ENCODE measurements at places on chromosomes 12 and 14. TPM values are rescaled to one million over a fixed set of nuclear protein-coding genes. Genes with fewer than 3 reads are reported as not detected.

GRCh38 chr14:99262977-99263448 lies 9.0 kb downstream of the BCL11B start:
- DNase-seq: no peak
- H3K4me3 ChIP-seq: no peak overlapping the region
- no peaks in the 10 kb centered on the region for H3K4me1 ChIP-seq
- no peak overlapping the region for H3K27ac ChIP-seq
- no peaks in the 10 kb centered on the region for H3K36me3 ChIP-seq
- H3K27me3 ChIP-seq: peaks cover 5% of the 10 kb centered on the region

DNA sequence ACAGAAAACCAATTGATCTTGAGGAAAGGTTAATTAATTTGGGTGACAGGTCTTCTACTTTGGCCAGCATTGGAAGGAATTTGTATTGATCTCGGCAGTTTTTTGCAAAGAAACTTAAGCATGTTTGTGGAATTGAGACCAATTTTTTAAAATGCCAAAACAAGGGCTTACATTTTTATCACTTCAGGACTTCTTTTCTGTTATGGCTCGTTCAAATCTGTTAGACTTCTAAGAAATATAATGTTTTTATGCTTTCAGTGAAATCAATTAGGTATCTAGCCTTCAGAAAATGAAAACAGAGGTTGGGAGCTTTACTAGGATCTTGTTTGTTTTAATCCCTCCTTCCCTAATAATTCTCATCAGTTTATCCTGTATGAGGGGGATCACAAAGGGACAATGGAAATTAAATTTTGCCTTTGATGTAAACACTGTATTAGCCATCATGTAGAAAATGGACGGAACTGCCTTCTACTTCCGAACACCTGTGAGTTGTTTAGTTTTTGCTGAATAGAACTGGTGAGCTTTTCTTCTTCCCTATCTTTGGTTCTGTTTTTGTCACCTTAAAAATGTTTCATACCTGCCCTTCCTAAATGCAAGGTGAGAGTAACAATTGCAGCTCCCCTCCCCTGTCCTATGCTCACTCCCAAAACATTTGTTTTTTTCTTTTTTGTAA lies 7.8 kb downstream of the FOXA1 start:
- H3K36me3 ChIP-seq: no peaks in the 10 kb centered on the region
- H3K27ac ChIP-seq: no peak overlapping the region
- peak overlapping the region; percentile 10 for H3K4me3 ChIP-seq

- DNase-seq: no peak
- no peaks in the 10 kb centered on the region for H3K4me1 ChIP-seq
- no peak overlapping the region for H3K27ac ChIP-seq
- H3K36me3 ChIP-seq: no peaks in the 10 kb centered on the region
- H3K4me3 ChIP-seq: no peak overlapping the region
- H3K27me3 ChIP-seq: no peaks in the 10 kb centered on the region
Observed at GRCh38 chr12:80834724-80835123, 103.0 kb downstream of the LIN7A start.

DNA sequence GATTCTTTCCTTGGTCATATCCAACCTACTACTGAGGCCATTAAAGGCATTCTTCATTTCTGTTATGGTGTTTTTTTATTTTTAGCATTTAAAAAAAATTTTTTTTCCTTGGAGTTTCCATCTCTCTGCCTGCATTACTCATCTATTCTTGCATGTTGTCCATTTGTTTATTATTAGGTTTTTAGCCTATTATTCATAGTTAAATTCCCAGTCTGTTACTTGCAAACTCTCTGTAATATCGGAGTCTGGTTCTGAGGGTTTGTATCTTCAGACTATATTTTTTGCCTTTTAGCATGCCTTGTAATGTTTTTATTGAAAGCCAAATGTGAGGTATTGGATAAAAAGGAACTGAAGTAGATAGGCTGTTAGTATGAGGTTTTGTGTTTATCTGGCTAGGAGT lies 284.3 kb downstream of the FUT8 start:
- no peaks in the 10 kb centered on the region for H3K27me3 ChIP-seq
- no peak for DNase-seq
- no peaks in the 10 kb centered on the region for H3K36me3 ChIP-seq
- no peak overlapping the region for H3K4me3 ChIP-seq
- no peaks in the 10 kb centered on the region for H3K4me1 ChIP-seq
- H3K27ac ChIP-seq: no peak overlapping the region

- H3K4me1 ChIP-seq: peaks cover 35% of the 10 kb centered on the region
- no peaks in the 10 kb centered on the region for H3K27me3 ChIP-seq
- H3K4me3 ChIP-seq: no peak overlapping the region
- H3K27ac ChIP-seq: peak overlapping the region; percentile 69
- peak; percentile 70 for DNase-seq
Observed at GRCh38 chr12:55720894-55721444, 776 bp downstream of the RDH5 start.

- H3K4me3 ChIP-seq: no peak overlapping the region
- H3K36me3 ChIP-seq: no peaks in the 10 kb centered on the region
- no peak overlapping the region for H3K27ac ChIP-seq
- H3K4me1 ChIP-seq: no peaks in the 10 kb centered on the region
Observed at GRCh38 chr14:61300754-61301153, 19.6 kb upstream of the TMEM30B start.

DNA sequence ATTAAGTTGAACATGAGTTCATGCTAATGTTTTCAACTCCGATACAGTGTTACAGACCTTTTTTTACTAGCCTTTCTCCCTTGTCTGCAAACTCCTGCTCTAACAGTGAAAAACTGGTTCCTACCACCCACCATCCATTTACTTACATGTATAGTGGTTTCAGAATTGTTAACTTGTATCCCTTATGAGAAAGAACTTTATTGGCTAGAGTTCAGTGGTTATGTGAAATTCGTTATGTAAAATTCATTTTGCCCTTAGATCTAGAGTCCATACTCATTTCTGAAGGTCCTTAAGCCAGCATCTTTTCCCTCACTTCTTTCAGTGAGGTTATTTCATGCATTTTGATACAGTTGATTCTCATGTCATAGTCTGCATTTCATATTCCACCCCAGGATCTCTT lies 51.0 kb downstream of the PRKCH start:
- no peaks in the 10 kb centered on the region for H3K36me3 ChIP-seq
- H3K4me1 ChIP-seq: no peaks in the 10 kb centered on the region
- H3K27ac ChIP-seq: no peak overlapping the region

DNA sequence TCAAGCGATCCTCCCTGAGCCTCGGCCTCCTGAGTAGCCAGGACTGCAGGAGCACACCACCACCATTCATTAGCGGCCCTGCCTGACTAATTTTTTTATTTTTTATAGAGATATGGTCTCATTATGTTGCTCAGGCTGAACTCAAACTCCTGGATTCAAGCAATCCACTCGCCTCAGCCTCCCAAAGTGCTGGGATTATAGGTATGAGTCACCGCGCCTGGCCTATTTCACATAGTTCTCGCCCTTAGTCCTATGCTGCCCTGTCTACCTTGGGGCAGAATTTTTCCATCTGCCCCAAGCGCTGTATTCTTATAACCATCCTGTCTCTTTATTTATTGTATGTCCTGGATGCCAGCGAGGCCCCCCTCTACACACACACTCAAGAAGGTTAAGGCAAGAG lies 50.9 kb upstream of the BCL2L14 start:
- no peaks in the 10 kb centered on the region for H3K36me3 ChIP-seq
- no peak overlapping the region for H3K27ac ChIP-seq
- no peak for DNase-seq
- H3K27me3 ChIP-seq: no peaks in the 10 kb centered on the region

DNA sequence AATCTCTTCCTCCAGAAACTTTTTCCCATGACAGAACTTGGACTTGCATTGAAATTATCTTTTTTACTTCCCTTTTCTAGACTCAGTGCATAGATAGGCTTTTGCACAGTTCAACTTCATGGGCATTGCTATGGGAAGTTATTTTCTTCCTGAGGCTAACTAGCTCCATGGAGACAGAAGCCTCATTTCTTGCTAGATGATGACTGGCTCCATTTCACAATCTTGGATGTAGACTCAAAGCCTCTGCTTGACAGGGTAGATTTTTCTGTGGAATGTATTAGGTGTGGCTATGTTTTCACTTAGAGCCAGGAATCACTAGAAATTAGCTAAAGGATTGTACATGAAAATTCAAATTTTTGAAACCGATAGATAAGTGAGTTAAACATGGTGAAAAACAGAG lies 884.1 kb upstream of the MGAT4C start:
- no peaks in the 10 kb centered on the region for H3K4me1 ChIP-seq
- DNase-seq: no peak
- H3K27me3 ChIP-seq: no peaks in the 10 kb centered on the region
- no peak overlapping the region for H3K27ac ChIP-seq

DNA sequence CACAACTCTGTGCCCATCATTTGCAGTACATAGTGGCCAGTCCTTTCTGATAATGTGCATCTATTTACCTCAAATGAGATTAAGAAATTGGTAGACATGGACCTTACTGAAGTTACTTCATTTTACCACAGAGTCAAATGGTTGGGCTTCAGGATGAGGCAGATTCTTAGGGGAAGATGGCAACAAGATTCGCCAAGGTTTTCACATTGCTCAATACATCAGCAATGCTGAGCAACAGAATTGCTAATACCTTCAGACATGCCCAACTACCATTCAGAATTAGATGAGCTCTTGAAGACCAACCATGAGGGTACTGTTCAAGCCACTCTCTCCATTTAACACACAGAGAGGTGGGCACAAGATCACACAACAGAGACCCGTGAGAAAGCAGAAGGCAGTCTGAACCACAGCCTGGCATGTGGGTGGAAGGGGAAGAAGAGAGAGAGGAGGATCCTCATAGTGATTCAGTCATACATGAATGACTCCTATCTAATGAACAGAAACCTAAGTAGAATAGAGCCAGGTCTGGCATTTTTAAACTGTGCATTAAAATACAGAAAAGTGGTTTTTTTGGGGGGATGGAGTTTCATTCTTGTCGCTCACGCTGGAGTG lies 28.5 kb downstream of the CPM start:
- H3K27me3 ChIP-seq: no peaks in the 10 kb centered on the region
- DNase-seq: no peak
- no peak overlapping the region for H3K27ac ChIP-seq
- H3K36me3 ChIP-seq: no peaks in the 10 kb centered on the region

GRCh38 chr12:46382408-46382963 lies 9.9 kb upstream of the SLC38A2 start:
- H3K4me1 ChIP-seq: peaks cover 36% of the 10 kb centered on the region
- H3K27me3 ChIP-seq: no peaks in the 10 kb centered on the region
- peak overlapping the region; percentile 98 for H3K27ac ChIP-seq
- peak overlapping the region; percentile 16 for H3K4me3 ChIP-seq
- no peaks in the 10 kb centered on the region for H3K36me3 ChIP-seq

GRCh38 chr12:12979126-12979525 lies 20.9 kb downstream of the HEBP1 start:
- no peaks in the 10 kb centered on the region for H3K4me1 ChIP-seq
- peaks cover 2% of the 10 kb centered on the region for H3K36me3 ChIP-seq
- H3K27me3 ChIP-seq: no peaks in the 10 kb centered on the region
- no peak overlapping the region for H3K4me3 ChIP-seq
- no peak for DNase-seq

DNA sequence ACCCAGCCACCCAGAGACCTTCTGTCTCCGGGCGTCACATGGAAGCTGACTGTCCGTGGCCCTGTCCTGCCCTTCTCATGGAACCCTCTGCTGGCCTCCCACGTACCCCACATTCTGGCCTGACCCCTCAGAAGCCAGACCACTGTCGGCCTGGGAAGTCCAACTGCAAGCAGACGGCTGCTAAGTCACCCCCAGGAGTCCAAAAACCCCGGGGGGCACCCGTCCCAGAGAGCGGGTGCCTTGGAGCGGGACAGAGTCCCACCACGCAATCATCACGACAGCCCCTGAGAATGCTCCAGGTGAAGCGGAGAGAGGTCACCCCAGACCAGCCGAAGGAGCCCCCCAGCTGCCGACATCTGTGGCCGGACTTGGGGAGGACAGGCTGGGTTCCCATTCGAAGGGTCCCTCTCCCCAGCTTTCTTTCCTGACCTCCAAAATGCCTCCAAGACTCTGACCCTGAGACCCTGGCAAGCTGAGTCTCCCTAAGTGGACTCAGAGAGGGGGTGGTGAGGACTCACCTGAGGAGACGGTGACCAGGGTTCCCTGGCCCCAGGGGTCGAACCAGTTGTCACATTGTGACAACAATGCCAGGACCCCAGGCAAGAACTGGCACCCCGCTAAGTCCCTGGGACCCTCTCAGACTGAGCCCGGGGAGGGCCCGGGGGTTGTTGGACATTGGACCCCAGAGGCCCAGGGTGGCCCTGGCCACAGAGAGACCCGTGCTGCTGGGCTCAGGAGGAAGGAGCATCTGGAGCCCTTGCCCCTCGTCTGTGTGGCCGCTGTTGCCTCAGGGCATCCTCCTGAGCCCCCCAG lies 337.1 kb downstream of the TMEM121 start:
- no peak overlapping the region for H3K27ac ChIP-seq
- H3K4me3 ChIP-seq: no peak overlapping the region
- H3K36me3 ChIP-seq: no peaks in the 10 kb centered on the region

DNA sequence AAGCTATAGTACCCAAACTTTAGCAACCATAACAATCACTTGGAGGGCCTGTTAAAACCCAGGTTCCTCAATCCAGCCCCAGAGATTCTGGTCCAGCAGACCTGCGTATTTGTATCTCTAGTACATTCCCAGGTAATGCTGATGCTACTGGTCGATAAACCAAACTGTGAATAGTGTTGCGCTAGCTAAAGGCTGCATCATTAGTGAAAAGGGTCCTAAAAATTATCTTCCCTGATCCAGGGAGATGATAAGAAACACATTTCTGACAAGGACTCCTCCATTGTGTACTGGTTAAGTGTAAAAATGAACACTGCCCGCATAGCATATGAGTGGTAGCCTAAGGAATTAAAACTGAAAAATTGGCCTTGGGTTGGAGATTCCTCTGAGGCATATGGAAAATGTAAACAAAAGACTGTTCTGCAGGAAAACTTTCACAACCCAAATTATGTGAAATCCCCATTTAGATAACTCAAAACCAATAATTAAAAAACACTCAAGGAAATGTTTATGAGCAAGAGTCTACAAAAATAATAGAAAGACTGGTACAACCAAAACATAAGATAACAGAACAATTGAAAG lies 322.7 kb downstream of the CEP128 start:
- H3K27ac ChIP-seq: no peak overlapping the region
- no peak overlapping the region for H3K4me3 ChIP-seq
- H3K36me3 ChIP-seq: no peaks in the 10 kb centered on the region
- DNase-seq: no peak
- H3K4me1 ChIP-seq: no peaks in the 10 kb centered on the region

- no peaks in the 10 kb centered on the region for H3K27me3 ChIP-seq
- H3K4me3 ChIP-seq: no peak overlapping the region
- no peaks in the 10 kb centered on the region for H3K4me1 ChIP-seq
- DNase-seq: no peak
- no peak overlapping the region for H3K27ac ChIP-seq
- H3K36me3 ChIP-seq: no peaks in the 10 kb centered on the region
Observed at GRCh38 chr12:130639476-130640424, 76.3 kb downstream of the RIMBP2 start.

SERPINA5 gene
- polyA plus RNA-seq: 139 TPM

CCDC60 gene
- polyA plus RNA-seq: not detected

ETV6 gene
- 5.1 TPM for polyA plus RNA-seq

TAS2R7 gene
- polyA plus RNA-seq: not detected

SDR9C7 gene
- polyA plus RNA-seq: not detected

GNG2 gene
- 23.0 TPM for polyA plus RNA-seq

FBXO33 gene
- polyA plus RNA-seq: 5.8 TPM

CAPZA3 gene
- polyA plus RNA-seq: 1.2 TPM

All from pancreas (tissue), 10 donors.